ENCODE measurements at places on chromosomes 1 and 21.

DNA sequence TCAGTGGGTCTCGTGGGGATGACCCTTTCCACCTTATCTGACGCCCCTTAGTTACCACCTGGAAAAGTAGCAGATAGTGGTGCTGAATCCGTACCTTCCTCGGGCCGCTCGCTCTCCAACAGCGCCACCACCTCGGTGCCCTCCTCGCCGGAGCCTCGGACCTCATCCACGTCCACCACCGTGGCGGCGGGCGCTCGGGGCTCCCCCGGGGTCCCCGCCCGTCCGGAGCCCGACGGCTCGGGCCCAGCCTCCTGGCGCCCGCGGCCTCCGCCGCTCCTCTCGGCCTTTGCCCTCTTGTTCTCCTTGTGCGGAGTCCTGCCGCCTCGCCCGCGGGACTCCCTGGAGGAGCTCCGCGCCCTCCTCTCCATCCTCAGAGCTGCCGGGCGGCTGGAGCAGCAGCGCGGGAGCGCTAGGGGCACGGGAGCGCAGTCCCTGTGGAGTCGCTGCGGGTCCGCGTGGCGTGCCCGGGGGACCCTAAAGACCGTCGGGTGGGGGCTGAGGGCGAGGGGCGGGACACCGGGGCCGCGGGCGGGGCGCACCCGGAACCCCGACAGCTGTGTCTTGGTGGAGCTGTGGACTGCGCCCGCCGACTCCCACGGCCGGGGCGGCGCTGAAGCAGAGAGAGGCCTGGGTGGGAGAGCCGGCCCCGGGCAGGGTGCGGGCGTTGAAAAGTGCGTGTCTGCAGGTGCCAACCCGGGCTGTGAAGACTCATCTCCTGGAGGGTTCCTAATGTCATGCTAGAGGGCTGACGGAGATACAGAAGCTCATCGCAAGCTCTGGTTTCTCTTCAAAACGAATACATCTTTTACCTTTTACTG lies at the start of gene NPHS2:
Gene NPHS2 (minus strand): TSS at position 452 of the 818 bp plus-strand sequence. CDS start 84 bp downstream, at position 368.
- DNase-seq = no peak

- DNase-seq = no peak
These were observed 92.9 kb upstream of the TSPAN2 start for GRCh38 chr1:115182012-115182715.

DNA sequence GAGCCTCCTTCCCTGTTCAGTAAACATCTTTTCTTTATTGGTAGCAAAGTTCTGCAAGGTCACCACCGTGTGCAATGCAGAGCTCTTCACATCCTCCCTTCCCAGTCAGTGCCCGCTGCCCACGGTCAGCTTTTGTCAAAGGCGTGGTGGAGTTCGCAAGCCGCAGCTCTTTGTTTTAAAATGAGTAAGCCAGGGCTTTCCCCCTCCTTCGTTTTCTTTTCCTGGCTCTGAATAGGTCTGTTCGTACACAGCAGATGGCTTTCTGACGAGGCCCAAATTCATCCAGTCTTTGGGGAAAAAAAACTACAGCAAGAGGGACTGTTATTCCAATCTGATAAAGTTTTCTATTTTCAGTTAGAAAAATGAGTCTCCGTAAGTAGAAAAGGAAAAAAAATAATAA lies 153.2 kb downstream of the LRIG2 start:
- DNase-seq = peak; percentile 19

- no peak for DNase-seq
These were observed 61.9 kb downstream of the TBCE start for GRCh38 chr1:235429143-235429542.

DNA sequence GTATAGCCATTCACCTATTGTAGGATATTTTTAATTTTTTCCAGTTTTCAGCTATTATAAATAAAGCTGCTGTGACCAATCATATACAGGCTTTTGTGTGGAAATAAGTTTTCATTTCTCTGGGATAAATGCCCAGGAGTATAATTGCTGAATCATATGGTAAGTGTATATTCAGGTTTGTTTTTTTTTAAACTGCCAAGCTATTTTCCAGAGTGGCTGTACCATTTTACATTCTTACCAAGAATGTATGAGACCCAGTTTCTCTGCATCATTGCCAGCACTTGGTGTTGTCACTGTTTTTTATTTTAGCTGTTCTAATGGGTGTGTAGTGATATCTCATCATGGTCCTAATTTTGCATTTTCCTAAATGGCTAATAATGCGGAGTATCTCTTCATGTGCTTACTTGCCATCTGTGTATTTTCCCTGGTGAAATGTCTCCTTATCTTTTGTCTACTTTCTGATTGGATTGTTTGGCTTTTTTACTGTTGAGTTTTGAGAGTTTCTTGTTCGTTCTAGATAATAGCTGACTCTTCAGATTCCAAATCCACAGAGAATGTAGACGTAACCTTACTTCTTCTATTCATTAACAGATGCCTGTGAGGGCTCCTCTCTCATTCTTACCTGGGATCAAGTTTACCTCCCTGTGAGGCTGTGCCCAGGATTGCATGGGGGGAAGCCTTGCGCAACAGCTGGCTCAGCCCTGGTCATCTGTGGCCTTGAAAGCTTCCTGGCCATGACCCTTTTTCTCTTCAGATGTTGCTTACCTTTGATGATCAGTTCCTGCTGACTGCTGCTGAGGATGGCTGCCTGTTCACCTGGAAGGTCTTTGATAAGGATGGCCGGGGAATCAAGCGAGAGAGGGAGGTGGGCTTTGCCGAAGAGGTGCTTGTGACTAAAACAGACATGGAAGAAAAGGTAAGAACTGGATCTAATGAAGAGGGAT lies 42.6 kb downstream of the CFAP57 start:
- no peak for DNase-seq

DNA sequence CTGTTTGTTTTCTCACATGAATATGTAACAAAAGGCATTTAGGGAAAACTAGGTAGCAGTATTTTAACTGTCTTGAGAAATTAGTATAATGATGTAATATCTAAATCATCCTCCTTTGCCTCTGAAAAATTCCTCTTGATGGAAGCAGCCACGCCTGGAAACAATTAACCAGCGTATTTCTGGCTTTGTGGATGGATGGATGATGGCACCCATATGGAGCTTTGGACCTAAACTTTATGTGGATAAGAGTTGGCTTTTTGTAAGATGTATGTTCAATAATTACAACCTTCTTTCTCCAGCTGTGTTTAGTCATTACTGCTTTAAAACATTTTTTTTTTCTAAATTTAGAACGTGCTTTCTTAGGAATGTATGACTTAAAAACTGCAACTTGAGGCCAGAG lies 12.7 kb downstream of the CDCA8 start:
- no peak for DNase-seq

DNA sequence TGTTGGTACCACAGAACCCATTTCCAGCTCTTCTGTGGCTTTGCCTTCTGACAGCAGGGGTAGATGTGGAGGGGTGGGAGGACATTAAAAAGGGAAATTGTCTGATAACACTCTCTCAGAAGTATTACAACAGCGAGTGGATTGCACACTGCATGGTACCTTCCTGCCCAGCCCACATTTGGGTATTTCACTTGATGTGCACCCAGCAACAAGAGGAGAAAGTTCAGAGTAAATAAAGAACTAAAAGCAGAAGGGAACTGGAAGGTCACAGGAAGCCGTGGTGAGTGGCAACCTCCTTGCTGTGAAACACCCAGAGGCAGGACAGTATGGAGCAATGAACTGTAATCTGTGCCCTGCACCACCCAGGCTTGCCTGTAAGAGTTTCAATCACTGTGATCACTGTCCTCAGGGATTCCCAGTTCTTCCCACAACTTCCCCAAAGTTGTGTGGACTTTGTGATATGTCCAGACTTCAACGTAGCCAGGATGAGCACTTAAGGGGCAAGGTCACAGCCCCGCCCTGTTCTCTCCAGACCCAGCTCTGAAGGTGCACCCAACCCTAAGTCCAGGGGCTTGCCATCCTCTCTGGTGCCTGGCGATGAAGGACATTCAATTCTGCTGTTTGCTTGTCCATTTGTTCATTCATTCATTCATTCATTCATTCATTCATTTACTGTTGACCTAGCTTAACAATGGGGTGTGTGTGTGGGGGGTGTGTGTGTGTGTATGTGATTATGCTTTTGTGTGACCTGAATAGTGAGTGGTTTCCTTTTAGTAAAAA lies 18.7 kb upstream of the F5 start:
- peak; percentile 48 for DNase-seq

GRCh38 chr1:91900562-91900961 lies 14.6 kb upstream of the TGFBR3 start:
- DNase-seq = no peak

DNA sequence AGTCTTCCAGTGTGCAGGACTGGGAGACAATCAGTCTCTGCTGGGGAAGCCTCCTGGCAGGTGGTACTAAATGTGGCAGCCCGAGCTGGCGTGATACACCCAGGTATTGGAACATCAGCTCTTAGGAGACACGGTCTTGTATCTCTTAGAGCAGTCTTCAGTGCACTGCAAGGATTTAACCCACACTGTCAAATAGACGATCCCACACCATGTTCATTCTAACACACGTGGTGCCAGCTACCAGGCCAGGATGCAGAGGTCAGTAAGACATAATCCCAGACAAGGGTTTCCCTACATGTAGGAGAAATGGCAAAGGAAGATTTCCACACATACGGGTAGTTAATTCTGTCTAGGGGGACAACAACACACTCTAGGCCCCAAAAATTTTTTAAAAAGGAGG lies 8.7 kb downstream of the TRIM11 start:
- DNase-seq = no peak

DNA sequence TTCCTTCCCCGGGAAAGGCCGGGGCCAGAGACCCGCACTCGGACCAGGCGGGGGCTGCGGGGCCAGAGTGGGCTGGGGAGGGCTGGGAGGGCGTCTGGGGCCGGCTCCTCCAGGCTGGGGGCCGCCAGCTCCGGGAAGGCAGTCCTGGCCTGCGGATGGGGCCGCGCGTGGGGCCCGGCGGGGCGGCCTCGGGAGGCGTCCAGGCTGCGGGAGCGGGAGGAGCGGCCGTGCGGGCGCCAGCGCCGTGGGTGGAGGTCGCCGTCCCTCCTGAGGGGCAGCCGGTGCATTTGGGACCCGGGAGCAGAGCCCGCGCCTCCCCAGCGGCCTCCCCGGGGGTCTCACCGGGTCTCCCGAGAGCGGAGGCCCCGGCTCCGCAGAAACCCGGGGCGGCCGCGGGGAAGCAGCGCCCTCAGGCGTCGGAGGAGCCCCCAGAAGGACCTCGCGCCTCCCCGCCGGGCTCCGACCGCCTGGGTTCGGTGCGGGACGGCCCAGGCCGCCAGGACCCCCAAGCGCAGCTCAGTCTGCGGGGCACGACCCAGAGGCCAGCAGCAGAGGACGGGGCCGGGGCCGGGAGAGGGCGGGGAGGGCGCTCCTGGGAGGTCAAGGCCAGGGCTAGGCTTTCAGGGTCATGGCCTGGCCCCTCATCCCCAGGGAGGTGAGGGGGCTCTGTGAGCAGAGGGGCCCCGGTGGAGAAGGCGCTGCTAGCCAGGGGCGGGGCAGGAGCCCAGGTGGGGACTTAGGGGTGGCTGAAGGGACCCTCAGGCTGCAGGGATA lies 7.2 kb upstream of the SLX9 start:
- peak; percentile 65 for DNase-seq

DNA sequence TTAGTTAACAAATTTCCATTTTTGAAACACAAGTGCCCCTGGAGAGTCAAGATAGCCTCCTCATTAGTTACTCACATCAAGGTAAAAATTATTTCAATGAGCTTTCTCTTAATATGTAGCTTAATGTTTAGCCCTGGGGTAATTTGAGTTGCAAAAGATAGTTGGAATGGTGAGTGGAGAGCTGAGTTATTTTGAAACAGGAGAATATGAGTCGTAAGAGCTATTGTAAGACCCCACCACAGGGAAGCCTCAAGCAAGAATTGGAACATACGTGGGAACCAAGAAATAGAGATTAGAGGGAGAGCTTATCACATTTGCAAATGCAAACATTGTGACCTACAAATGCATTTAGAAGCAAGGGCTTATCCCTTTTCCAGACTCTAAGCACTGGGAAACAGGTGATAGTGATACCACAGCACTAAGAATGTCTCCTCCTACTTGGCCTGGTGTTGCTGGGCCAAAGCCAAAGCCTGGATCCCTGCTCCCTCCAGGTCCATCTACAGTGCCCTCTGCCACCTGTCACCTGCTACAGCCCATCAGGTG lies 635.1 kb downstream of the PTPRC start:
- DNase-seq = no peak

GRCh38 chr1:205417870-205418635 lies 3.8 kb downstream of the LEMD1 start:
- DNase-seq = no peak

GRCh38 chr1:103489935-103490334 lies 35.6 kb upstream of the RNPC3 start:
- no peak for DNase-seq

DNA sequence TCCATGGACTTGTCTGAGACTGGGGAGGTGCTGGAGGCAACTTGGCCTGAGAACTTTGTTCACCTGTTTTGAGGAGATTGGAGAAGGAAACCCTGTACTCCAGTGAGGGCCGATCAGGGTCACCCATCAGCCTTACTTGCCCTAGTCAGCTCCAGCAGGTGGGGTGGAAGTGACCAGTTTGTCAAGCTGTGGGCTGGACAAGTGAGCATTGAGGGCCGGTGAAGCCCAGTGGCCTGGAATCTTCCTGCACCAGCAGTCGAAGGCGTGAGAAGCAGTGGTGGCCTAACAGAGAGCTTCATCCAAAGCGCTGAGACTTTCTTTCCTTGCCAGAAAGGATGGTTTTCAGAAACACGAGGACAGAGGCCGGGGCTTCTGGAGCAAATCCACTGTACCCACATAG lies 9.6 kb downstream of the SLC37A1 start:
- no peak for DNase-seq

DNA sequence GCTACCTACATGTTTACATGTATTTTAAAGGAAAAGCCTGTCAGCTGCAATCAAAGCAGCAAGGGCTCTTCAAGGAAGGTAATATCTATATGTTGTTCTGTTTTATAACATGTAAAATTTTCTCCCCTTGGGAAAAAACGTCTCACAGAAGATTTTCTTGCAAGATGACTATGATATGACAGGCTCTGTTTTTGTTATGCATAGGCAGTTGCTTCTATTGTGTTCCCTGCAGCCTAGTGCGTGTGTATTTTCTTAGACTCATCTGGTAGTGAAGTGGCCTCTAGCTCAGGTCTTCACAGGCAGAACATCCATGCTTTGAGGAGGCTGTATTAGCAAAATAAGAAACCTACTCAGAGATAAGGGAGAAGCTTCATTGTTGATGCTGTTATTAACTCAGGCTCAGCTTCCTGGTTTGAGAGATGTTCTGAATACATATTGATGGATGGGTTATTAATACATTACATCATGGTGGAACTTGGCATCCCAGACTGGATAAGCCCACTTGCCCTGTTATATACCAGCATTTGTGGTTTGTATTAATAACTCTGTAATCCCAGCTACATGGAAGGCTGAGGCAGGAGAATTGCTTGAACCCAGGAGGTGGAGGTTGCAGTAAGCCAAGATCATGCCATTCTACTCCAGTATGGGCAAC lies 35.8 kb downstream of the LAMC1 start:
- no peak for DNase-seq

- DNase-seq = no peak
These were observed 21.4 kb downstream of the TEX38 start for GRCh38 chr1:46692811-46693770.

DNA sequence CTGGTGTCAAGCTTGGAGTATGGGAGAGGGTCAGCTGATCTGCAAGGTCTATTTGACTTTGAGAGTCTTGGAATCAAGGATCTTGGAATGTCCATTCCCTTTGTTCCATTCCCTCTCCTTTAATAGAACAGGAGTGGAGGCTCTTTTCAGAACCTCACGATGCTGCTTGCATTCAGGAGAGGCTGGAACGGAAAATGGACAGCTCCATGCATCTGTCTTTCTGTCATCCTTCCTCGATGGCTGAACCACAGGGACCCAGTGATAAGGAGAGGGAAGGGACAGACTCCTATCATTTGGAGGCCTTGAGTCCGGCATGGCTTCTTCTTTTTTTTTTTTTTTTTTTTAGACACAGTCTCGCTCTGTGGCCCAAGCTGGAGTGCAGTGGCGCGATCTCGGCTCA lies 14.9 kb upstream of the LIN28A start:
- DNase-seq = no peak

GRCh38 chr1:84889437-84889836 lies 3.6 kb downstream of the LPAR3 start:
- DNase-seq = no peak

All from activated CD4-positive, alpha-beta T cell treated with anti-CD3 and anti-CD28 coated beads for 48 hours (primary cell).